ENCODE measurements at places on chromosomes 13 and 19.

GRCh38 chr13:51797664-51798488, 6.1 kb downstream of the DHRS12 start:
- peak; percentile 66 for DNase-seq

GRCh38 chr19:39828654-39829032, 5.3 kb downstream of the DYRK1B start:
- no peak for DNase-seq

GRCh38 chr13:60226507-60226906, 62.8 kb upstream of the DIAPH3 start:
- no peak for DNase-seq

DNA sequence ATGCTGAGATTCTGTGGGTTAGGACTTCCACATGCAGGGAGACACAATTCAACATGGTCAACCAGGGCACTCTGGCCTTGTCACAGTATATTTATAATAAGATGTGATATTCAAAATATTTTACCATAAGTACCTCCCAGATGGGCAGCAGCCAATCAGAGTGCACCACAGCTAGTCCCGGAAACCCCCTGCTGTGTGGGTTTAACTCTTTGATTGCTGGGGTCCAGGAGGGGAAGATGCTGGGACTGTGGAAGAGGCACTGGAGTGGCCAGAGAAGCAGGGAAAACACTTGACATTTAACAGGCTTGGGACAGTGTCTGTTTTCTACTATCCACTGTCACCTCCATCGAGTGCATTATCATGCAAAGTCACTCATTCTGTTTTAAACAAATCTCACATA, 99.0 kb downstream of the MBNL2 start:
- no peak for DNase-seq

- no peak for DNase-seq
Measured at GRCh38 chr13:46341112-46341711, 45.8 kb downstream of the RUBCNL start.

DNA sequence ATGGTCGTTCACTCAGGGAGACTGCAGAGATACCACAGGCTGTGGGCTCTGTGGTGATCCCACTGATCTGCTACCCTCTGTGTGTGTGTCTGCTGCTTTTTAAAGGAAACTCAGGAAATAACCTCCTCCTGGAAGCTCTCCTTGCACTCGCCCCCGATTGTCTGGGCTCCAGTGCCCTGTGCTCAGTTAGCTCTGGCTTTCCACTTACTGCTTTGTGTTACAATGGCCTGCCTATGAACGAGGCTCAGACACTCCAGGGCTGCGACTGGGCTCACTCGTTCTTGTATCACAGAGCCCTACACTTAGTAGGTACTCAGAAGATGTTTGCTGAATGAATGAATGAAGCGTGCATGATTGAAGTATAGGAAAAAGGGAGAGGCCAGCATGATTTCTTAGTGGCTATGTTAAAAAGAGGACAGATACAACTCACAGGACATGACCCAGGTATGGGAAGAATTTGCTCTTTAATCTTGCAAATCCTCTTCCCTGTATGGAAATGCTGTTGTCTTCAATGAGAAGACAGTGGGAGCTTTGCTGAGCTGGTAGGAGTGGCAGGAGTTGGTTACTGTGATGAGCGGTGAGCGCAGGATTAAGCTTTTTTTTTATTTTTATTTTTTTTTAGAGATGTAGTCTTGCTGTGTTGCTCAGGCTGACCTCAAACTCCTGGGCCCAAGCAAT, 26.4 kb downstream of the B3GLCT start:
- no peak for DNase-seq

GRCh38 chr19:54298357-54299125, 14.4 kb downstream of the LILRA5 start:
- no peak for DNase-seq

DNA sequence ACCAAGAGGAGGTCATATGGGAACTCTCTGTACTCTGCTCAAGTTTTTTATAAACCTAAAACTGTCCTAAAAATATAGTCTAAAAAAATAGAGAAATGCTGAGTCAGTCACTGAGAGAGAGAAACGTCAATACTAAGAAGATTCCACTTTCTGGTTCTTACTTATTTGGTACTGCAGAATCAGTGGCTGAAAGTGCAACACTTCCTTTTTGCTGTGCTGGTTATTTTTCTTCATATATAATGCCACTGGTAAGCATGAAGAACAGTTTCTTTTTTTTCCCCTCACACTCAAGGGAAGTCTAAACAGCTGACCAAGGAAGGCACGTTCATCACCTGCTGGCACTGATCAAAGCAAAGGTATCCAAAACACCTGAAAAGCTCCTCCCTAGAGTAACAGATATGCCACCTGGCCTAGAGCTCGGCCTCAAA, 44.3 kb upstream of the N4BP2L1 start:
- no peak for DNase-seq

DNA sequence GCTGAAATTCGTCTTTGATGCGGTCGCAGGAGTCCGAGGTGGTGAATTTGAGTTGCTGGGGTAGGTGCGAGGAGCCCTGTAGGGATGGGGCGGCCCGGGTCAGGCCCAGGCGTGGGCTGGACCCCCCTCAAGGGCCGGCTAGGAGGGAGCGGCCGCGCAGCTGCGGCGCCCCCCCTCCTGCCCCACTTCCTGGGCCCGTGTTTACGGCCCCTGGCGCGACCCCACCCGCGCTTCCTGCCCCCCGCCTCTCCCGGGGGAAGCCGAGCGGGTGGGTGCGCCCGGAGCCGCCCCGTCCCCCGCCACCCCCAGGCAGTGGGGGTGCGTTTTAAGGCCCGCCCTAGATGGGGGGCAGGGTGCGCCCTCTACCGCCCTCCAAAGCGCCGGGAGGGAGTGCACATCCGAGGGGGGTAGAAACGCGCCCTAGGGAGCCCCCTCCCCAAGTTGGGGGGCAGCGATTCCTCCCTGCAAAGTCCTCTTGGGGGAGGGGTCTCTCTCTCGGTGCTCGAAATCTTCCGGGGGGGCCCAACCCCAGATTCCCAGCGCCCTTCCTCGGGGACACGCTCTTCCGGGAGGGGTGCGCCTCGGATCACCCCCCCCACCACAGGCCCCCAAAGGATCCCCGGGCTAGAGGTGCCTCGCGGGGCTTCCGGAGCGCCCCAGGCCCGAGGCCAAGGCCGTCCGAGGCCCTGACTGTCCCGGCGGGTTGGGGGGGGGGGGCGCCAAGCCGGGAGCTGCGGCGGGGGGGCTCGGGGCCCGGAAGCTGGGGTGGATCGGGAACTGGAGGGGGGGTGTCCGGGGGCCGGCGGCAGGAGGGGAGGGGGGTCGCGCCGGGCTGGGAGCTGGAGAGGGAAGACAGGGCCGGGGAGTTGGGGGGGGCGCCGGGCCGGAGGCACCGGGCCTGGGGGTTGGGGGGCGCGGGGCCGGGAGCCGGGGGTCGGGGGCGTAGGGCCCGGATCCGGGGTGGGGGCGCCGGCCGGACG, 823 bp downstream of the TLE5 start:
- DNase-seq = peak; percentile 9

DNA sequence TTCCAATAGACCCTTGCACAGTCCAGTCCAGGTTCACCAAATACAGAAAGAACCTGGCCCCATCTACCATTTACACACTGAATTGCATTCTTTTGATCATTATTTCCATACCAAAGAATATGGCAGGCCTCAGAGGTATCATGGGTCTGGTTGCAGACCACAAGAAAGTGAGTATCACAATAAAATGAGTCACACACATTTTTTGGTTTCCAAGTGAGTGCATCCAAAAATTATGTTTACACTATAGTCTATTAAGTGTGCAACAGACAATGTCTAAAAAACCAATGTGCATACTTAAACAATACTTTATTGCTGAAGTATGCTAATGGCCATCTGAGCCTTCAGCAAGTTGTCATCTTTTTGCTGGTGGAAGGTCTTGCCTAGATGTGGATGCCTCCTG, 105.3 kb downstream of the SPACA7 start:
- DNase-seq = no peak

DNA sequence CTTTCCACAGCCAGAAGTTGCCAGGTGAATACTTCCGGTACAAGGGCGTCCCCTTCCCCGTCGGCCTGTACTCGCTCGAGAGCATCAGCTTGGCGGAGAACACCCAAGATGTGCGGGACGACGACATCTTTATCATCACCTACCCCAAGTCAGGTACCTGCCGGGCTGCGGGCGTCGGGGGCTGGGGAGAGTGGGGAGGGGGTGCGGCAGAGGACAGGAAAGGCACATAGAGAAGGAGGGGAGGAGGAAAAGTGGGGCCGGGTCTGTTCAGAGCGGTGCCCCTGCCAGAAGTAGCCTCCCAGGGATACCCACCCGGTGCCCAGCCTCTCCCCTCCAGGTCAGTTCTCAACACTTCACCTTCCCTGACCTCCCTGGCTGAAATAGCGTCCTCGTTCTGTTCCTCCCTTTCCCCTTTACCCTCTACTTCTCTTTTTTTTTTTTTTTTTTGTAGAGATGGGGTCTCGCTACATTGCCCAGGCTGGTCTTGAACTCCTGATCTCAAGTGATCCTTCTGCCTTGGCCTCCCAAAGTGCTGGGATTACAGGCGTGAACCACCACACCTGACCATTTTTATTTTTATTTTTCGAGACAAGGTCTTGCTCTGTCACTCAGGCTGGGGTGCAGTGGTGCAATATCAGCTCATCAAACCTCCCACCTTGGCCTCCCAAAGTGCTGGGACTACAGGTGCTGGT, 24.1 kb downstream of the SULT2B1 start:
- no peak for DNase-seq

GRCh38 chr19:29277102-29277501, 64.2 kb upstream of the UQCRFS1 start:
- DNase-seq = peak; percentile 29

DNA sequence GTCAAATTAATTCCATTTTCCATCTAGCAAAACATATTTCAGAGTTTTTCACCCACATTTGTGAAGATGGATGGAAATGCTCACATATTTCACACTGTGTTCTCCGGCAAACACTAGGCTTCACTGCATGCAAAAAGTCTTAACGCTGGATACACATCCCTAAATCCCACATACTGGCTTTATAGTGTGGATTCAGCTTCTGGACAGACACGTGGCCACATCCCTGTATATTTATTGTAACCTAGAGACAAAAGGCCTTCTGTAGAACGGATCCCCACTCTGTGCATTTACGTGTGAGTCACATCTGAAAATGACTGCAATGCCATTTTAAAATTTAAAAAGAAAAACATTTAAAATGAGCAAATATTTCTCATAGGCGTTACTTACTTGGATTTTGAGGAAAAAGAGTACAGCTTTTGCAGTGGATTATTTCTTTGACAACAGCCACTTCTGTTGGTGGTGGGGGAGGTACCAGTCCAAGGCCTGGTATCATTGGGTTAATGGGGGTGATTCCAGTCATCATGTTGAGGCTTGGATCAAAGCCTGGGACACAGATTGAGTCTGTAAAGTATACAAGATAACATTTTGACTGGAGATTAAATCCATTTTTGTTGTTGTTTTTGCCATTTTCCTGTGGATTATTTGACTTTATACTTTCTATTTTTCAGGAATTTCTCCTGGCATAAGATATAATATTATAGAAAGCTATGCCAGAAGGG, 337.7 kb downstream of the DNAJC15 start:
- DNase-seq = no peak

- no peak for DNase-seq
Measured at GRCh38 chr19:19338082-19338481, 17.5 kb downstream of the MAU2 start.

- no peak for DNase-seq
Measured at GRCh38 chr19:2246014-2246620, 3.0 kb upstream of the AMH start.

DNA sequence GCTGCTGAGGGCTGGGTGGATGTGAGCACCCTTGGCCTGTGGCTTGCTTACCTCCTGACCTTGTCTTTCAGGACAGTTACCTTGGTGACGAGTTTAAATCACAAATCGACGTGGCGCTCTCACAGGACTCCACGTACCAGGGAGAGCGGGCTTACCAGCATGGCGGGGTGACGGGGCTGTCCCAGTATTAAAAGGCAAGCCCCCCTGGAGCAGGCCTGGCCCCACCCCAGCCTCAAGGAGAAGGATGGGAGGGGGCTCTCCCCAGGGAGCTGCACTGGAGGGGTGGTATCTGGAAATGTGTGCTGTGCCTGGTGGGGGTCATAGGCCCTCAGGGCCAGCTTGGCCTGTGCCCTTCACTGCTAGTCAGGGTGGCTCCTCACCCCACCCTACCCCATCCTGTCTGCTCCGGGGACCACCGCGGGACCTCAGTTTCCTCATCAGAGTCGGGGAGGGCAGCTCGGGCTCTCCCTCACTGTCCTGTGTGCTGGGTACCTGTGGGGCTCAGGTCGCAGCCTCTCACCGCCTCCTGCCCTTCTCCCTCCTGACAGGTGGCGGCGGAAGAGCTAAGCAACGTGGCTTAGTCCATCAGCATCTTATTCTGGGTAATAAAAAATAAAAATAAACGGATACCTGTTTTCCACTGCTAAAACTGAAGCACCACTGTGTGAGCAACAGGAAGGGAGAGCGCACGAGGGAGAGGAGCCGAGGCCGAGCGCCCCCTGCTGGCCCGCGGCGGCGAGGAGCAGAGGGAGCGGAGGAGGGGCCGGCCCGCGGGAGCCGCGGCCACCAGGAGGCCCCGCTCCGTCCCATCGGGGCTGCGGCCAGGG, 29.8 kb downstream of the CERS1 start:
- no peak for DNase-seq

DNA sequence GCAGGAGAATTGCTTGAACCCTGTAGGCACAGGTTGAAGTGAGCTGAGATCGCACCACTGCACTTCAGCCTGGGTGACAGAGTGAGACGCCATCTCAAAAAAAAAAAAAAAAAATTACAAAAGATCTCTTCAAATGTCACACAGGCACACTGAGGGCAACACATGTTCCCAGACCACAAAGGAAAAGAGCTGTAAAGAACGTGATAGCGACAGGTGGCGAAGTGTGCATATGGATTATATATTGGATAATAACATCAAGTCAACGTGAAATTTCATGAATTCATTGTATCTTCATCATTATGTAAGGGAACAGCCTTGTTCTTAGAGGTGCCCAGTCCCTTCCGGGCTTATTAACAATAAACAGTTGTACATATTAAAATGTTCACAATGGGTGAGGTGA, 31.8 kb upstream of the DPP9 start:
- DNase-seq = no peak

- DNase-seq = no peak
Measured at GRCh38 chr19:43623889-43624670, 4.7 kb upstream of the ZNF428 start.

GRCh38 chr13:25867038-25867437, 184.8 kb downstream of the SHISA2 start:
- no peak for DNase-seq

Data from GDM1 (cell line).